ENCODE measurements at places on chromosomes 5 and 9.

DNA sequence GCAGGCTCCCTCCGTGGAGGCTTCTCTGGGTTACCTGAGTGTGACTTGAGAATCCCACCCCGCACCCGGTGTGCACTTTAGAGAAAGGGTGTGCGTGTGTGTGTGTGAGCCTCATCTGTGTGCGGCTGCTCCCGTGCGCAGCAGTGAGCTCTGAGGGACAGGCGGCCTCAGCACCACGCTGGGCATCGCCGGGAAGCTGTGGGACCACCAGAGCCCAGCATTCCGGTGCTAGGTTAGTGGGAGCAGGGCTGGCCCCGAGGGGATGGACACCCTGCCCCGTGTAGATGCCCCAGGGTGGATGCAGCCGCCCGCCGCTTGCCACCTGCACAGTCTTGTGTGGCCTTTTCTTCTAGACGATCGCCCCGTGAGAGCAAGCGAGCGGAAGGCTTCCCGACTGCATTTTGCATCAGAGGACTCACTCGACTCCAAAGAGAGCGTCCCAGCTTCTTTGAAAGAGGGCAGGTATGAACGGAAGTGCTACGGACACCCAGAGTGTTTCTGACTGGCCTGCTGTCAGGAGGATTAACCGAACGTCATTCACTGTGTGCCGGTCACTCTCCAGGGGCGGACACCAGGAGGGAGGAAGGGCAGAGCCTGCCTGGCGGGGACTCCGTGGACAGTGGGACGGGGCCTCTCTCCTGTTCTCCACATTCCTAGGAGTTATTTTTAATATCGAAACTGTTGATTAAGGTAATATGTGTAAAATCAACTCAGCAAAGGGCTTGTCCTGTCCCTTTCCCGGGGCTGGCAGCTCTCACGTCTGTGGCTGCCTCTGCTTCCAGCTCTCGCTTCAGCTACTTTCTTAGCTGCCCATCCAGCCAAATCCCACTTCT, 12.2 kb downstream of the CEP72 start:
- no peak for DNase-seq

DNA sequence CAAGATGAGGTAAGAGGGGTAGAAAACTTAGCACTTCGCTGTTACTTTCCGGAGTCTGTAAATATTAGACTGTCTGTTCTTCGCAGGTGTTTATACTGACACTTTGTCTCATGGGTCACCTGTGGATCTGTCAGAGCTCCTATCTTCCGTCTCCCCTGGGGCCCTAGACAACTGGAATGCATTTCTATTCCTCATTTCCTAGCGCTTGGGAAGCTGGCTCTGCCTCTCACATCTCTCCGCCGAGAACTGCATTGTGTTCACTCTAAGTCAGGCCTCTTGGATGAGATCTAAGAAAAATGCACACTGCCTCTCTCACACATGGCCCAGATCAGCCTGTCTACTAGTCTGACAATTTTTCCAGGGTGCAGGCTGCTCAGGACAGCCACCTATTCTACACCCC, 39.5 kb downstream of the PCA3 start:
- DNase-seq = no peak

DNA sequence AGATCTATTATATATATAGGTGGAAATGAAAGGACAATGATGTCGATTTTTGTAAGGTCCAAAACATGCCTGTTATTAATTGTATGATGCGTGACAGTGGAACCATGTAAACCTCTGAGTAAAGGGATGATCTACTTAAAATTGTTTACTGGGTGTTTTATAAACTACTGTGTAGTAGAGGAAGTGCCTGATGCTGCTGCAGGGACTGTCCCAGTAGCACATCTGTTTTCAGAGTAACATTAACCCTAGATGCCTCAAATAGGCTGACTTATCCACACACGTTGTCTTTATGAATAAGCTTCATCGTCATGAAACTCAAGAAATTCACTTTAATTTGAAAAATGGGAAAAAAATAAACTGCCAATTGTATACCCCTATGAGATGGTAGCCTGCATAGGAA, 1.7 kb downstream of the CAMK4 start:
- DNase-seq = no peak

- DNase-seq = peak; percentile 20
These were observed 37.4 kb downstream of the P4HA2 start for GRCh38 chr5:132190161-132190817.

DNA sequence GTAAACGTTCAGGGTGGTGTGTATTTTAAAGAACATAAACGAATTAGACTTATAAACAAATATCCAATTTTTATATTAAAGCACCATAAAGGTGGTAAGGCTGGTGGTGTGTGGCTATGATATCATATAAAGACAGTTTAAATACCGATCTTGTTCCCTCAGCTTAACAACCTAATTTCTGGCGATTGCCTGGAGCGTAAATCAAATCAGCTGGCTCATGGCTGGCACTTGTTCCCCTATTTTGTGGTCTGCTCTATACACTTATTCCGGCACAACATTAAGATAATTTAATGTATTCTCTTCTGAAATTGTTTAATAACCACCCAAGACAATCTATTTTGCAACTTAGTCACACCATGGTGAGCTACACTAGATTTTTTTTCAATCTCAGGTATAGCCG, 2.4 kb upstream of the HAPLN1 start:
- no peak for DNase-seq

DNA sequence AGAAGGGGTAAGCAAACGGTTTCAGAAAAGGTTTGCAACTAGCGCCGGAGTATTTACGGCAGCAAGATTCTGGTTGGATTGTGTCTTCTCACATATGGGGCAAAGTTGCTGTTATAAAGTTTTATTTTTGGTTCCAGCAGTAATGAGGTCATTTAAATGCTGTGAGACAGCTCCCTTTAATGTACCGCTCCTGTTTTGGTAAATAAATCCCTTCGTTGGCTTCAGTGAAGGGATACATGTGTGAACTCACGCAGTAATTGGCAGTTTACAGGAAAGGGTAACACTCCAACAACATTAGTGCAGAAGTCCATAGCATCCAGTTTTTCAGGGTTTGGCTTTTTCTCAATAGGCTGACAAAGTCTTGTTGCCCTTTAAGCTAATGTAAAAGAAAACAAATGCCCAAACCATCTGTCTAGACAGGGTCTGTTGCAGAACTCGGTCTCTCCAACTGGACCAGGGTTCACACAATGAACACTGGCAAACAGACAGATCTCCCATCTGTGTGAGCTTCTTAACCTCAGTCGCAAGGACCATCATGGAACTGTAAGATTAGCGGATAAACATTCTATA, 184.0 kb downstream of the GOLPH3 start:
- no peak for DNase-seq

DNA sequence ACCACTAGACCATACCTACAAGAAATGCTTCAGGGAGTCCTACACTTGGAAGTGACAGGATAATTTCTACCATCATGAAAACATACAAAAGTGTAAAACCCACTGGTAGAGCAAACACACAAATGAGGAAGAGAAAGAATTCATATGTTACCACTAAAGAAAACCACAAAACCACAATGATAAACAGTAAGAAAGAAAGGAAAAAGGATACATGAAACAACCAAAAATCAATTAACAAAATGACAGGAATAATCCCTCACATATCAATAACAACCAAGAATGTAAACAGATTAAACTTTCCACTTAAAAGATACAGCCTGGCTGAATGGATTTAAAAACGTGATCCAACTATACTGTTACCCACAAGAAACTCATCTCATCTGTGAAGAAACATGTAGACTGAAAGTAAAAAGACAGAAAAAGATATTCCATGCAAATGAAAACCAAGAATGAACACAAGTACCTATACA, 83.4 kb downstream of the LPAR1 start:
- no peak for DNase-seq

GRCh38 chr5:1552521-1553255, 28.9 kb upstream of the LPCAT1 start:
- no peak for DNase-seq

DNA sequence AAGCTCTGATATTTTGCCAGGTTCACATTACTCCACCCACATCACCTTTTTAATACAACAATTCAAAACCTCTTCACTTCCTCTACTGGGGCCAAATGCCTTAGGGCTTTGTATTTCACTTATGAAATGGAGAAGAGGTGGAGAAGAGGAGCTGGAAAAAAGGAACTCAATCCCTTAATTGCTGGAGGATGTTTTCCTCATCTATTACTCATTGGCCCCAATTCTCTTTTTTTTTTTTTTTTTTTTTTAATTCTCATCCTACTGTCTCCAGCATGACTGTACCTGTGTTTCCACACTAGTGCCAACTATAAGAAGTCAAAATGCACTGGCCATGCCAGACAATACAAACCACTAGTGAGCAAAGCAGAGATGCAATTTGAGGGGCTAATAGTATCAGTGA, 20.9 kb downstream of the FAM13B start:
- DNase-seq = no peak

DNA sequence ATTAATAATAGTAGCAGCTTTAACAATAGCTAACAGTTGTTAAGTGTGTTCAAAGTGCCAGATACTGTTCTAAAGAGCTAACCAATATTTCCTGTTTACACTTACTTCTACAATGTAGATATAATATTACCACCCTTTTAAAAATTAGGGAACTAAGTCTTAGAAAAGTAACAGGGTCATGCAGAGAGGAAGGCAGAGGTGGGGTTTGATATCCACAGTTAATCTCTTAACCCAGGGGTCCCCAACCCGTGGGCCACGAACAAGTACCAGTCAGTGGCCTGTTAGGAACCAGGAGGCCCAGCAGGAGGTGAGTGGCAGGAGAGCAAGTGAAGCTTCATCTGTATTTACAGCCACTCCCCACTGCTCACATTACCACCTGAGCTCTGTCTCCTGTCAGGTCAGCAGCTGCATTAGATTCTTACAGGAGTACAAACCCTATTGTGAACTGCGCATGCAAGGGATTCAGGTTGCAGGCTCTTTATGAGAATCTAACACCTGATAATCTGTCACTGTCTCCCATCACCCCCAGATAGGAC, 89.1 kb downstream of the ACTL7B start:
- no peak for DNase-seq

DNA sequence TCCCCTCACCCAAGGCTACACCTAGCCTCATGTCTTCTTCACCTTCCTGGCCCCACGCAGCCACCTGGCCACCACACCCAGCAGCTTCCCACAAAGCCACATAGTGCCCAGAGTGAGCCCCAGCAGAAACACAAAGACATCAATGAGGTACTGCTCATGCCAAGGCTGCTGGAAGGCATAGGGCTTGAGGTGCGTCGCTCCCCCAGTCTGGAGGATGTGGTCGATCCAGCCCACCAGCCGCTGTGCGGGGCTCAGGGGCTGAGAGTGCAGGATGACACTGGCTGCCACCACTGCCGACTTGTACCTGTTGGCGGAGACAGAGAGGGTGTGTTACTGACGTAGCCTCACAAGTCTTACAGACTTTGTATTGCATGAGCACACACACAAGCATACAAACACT, 15.8 kb upstream of the CAPSL start:
- no peak for DNase-seq

- peak; percentile 17 for DNase-seq
These were observed 56.8 kb downstream of the FGF10 start for GRCh38 chr5:44332285-44332971.

GRCh38 chr9:4743131-4743875, 2.3 kb upstream of the AK3 start:
- no peak for DNase-seq

- DNase-seq = no peak
These were observed 208.4 kb downstream of the PDZD2 start for GRCh38 chr5:31847354-31847753.

- no peak for DNase-seq
These were observed 97.1 kb downstream of the NRG2 start for GRCh38 chr5:139946006-139946405.
